Ovary (tissue), 10 donors: ENCODE measurements at places on chromosomes 12 and 14. TPM values are rescaled to one million over a fixed set of nuclear protein-coding genes. Genes with fewer than 3 reads are reported as not detected.

DNA sequence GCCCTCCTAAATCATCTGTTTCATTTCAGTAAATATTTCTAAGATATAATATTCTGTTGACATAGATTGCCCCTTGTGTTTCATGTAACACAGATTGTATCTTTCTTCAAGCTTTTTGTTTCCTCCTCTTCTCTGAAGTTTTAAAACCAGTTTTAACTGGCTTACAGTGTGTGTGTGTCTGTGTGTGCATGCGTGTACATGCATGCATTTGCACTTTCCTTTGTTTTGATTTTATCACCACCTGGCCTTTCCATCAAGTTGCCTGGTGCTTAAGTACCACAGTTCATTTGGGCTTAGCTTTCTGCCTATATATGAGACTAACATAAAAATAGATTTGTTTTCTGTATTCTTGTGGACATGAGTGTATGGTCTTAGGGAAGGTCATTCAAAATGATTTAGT lies 31.9 kb downstream of the ETNK1 start:
- no peak overlapping the region for H3K27ac ChIP-seq
- DNase-seq, result no peak
- H3K36me3 ChIP-seq, result no peaks in the 10 kb centered on the region
- no peaks in the 10 kb centered on the region for H3K27me3 ChIP-seq

DNA sequence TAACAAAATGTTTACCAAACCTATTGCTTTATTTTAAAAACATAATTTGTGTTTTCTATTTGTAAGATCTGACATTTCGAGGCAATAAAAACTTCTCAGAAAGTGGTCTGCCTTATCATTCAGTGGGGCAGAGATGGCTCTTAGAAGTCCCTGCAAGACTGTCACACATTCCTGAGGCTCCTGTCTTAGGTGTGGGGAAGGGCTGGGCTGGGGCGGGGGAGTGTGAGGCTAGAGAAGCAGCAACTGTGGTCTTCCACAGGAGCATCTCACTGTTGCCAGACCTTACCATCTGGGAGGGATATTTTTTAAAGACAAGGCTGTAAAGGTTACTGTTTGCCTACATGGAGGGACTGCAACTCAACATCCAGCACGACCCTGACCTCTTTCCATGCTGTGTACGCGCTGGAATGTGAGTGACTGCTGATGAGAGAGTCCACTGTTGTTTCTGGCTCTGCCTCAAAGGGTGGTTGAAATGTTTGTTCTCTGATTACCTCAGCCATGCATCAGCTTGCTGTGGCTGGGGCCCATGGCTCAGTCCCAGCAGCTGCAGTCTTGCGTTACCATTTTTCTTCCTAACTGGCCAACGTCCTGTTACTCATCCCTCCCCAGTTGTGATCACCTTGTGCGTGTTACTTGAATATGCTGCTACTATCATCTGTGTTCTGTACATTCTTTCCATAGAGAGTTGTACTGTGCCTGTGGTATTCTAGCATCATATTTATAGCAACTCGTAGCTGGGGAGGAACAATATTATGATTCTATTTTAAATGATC lies 12.4 kb downstream of the ERG28 start:
- H3K4me1 ChIP-seq, result peaks cover 8% of the 10 kb centered on the region
- DNase-seq, result peak; percentile 58
- no peaks in the 10 kb centered on the region for H3K27me3 ChIP-seq
- peak overlapping the region; percentile 10 for H3K27ac ChIP-seq
- H3K36me3 ChIP-seq, result no peaks in the 10 kb centered on the region
- H3K4me3 ChIP-seq, result no peak overlapping the region

GRCh38 chr14:22010545-22011252 lies 337.1 kb upstream of the OR4E1 start:
- no peak for DNase-seq
- no peaks in the 10 kb centered on the region for H3K27me3 ChIP-seq
- no peaks in the 10 kb centered on the region for H3K36me3 ChIP-seq
- no peak overlapping the region for H3K27ac ChIP-seq
- H3K4me1 ChIP-seq, result no peaks in the 10 kb centered on the region

DNA sequence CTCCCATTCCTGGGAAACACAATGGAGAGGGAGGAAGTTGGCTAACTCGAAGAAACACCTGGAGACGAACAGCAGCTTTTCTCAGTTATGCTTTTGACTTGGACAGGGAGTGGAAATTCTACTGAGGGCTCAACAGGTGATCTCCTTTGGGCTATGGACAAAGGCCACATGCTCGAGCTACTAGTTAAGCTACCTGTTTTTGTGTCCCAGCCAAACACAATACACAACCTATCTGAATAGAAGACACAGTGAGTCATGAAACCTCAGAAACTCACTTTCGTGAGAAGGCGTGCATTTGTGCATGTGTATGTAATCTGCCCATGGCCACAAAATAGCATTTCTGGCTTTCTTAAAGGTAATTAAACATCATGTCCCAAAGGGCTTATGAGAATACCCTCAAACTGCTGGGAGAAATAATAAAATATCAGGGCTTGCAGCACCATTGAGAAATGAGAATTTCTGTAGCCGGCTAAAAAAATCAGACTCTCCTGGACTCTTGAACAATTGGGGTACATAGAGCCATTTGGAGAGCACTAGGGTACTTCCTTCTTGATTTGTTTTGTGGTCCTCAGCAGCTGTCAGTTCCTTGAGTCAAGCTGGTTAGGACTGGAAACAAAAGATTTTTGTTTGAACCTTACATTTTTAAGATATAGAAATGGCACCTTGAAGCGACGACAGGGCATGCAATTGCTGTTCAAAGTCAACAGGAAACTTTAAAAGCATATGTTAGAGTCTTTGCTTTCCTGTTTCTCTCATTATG lies 85.5 kb upstream of the PTHLH start:
- H3K27ac ChIP-seq, result no peak overlapping the region
- no peaks in the 10 kb centered on the region for H3K36me3 ChIP-seq
- H3K4me1 ChIP-seq, result no peaks in the 10 kb centered on the region
- H3K4me3 ChIP-seq, result no peak overlapping the region
- no peak for DNase-seq

- H3K4me1 ChIP-seq, result no peaks in the 10 kb centered on the region
- no peak overlapping the region for H3K27ac ChIP-seq
These were observed 58.1 kb downstream of the TRHDE start for GRCh38 chr12:72330301-72330700.

The APOF gene
- not detected for total RNA-seq

- no peak for DNase-seq
- no peak overlapping the region for H3K4me3 ChIP-seq
- H3K36me3 ChIP-seq, result no peaks in the 10 kb centered on the region
- H3K27ac ChIP-seq, result no peak overlapping the region
- H3K4me1 ChIP-seq, result no peaks in the 10 kb centered on the region
These were observed 12.2 kb upstream of the BDKRB1 start for GRCh38 chr14:96243785-96244184.

DNA sequence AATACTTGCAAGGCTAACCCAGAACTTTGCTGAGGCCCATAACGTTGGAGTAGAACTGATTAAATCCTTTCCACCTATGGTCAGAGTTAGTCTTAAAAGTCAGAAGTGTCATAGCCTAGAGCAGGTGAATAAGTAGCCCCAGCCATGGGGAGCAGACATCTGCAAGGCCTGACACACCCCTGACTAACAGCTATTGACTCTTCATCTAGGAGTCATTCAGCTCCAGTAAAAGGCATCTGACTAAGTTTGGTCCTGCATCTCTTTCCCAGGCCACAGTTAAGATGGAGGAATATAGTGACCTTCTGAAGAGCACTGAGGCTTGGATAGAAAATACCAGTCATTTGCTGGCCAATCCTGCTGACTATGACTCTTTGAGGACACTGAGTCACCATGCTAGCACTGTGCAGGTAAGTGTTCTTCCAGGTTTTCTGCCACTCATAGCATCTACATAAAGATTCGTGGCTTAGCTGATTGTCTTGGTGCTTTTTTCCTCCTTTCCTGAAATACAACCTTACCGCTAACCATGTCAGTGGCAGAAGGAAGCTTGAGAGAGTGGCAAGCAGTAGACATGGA lies 212.9 kb downstream of the ESR2 start:
- peaks cover 5% of the 10 kb centered on the region for H3K4me1 ChIP-seq
- H3K36me3 ChIP-seq, result no peaks in the 10 kb centered on the region
- no peaks in the 10 kb centered on the region for H3K27me3 ChIP-seq
- no peak for DNase-seq
- H3K4me3 ChIP-seq, result no peak overlapping the region

DNA sequence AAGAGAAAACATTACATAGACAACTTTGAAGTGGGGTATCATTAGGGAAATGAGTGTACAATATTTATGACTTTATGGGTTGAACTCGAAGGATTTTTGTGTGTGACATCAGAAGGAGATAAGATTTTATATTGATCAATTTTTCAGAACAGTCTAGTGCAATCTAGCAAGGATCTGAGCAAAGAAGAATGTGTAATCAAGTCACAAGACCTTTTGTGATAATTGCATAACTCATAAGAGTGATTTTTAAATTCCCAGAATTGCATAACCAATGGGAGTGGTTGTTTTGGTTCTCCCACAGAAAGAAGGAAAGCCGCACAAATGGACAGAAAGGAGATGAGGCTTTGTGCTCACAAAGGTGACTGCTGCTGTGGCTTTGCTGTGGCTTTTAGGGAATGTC lies 441.8 kb upstream of the FLRT2 start:
- no peak overlapping the region for H3K4me3 ChIP-seq
- H3K36me3 ChIP-seq, result no peaks in the 10 kb centered on the region
- H3K27ac ChIP-seq, result no peak overlapping the region

- H3K36me3 ChIP-seq, result no peaks in the 10 kb centered on the region
- no peaks in the 10 kb centered on the region for H3K4me1 ChIP-seq
- peak; percentile 86 for DNase-seq
- H3K4me3 ChIP-seq, result peak overlapping the region; percentile 56
- H3K27me3 ChIP-seq, result no peaks in the 10 kb centered on the region
These were observed 13.9 kb upstream of the UBC start for GRCh38 chr12:124928095-124928911.

GRCh38 chr12:25689996-25690501 lies 137.0 kb upstream of the LMNTD1 start:
- no peaks in the 10 kb centered on the region for H3K36me3 ChIP-seq
- no peaks in the 10 kb centered on the region for H3K27me3 ChIP-seq
- H3K4me3 ChIP-seq, result no peak overlapping the region
- DNase-seq, result peak; percentile 15
- no peak overlapping the region for H3K27ac ChIP-seq

DNA sequence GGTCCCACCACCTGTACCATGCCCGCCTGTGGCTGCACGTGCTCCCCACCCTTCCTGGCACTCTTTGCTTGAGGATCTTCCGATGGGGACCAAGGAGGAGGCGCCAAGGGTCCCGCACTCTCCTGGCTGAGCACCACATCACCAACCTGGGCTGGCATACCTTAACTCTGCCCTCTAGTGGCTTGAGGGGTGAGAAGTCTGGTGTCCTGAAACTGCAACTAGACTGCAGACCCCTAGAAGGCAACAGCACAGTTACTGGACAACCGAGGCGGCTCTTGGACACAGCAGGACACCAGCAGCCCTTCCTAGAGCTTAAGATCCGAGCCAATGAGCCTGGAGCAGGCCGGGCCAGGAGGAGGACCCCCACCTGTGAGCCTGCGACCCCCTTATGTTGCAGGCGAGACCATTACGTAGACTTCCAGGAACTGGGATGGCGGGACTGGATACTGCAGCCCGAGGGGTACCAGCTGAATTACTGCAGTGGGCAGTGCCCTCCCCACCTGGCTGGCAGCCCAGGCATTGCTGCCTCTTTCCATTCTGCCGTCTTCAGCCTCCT lies 1.1 kb downstream of the INHBE start:
- H3K4me1 ChIP-seq, result peaks cover 7% of the 10 kb centered on the region
- no peaks in the 10 kb centered on the region for H3K27me3 ChIP-seq
- H3K27ac ChIP-seq, result no peak overlapping the region
- no peak for DNase-seq
- H3K36me3 ChIP-seq, result no peaks in the 10 kb centered on the region

The ABCC9 gene
- total RNA-seq, result 35.8 TPM

DNA sequence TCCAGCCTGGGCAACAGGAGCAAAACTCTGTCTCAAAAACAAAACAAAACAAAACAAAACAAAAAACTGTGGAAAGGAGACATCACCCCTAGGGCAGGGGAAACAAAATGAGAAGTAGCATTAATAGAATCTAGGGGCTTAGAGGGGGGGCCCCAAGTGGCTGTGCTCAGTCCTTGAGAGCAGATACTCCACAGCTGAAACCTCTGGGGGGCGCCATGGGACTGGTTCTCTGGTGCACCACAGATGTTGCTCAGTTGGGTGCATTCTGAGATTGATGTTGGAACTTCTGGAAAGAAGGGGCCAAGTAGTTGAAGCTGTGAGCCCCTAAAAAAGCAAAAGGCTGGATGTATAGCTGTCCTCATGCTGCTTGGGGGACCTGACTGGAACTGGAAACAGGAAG lies 11.8 kb upstream of the SYNE2 start:
- no peak overlapping the region for H3K27ac ChIP-seq
- DNase-seq, result no peak
- H3K4me3 ChIP-seq, result no peak overlapping the region
- H3K27me3 ChIP-seq, result no peaks in the 10 kb centered on the region
- no peaks in the 10 kb centered on the region for H3K4me1 ChIP-seq

GRCh38 chr14:73460691-73461127 lies 2.4 kb upstream of the NUMB start:
- no peaks in the 10 kb centered on the region for H3K27me3 ChIP-seq
- no peaks in the 10 kb centered on the region for H3K36me3 ChIP-seq
- no peak overlapping the region for H3K27ac ChIP-seq
- peaks cover 13% of the 10 kb centered on the region for H3K4me1 ChIP-seq
- no peak for DNase-seq

DNA sequence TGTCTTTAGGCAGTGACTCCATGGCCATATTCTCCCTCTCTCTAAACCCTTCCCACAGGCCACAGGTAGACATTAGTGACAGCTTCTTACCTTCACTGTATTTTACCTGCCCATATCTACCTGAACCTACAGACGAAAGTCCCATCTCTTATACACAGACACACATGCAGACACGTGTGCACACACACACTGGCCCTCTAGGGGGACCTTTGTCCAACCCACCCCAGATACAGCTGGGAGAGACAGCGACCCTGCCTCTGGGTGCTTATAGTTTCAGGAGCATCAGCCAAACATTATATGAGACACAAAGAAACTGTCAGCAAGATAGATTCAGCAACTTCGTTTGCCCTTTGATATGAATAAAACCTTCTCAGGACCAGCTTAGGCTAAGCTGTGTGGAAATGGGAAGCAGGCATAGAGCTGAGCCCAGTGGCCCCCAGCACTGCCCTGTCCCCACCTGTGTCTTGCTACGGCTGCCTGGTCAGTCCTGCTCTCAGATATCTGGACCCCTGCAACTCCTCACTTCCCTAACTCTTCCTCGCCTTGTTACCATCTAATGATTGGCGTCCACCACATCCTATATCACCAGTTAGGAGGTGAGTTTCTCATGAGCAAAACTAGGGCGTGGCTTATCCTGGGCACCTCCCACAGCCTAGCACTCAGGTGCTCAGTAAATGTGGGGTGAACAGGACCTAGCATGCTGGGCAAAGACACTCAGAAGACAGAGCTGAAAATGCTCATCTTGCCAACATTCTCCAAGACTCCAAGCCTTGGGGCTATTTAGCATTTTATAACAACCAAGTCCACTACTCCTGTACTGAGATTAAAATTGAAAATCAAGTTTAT lies 12.0 kb upstream of the CD9 start:
- no peaks in the 10 kb centered on the region for H3K27me3 ChIP-seq
- no peaks in the 10 kb centered on the region for H3K36me3 ChIP-seq
- no peak overlapping the region for H3K27ac ChIP-seq
- H3K4me1 ChIP-seq, result no peaks in the 10 kb centered on the region
